ENCODE measurements at places on chromosomes 1 and 21.

GRCh38 chr1:168466092-168466713 lies 77.6 kb downstream of the XCL2 start:
- no peak for DNase-seq

DNA sequence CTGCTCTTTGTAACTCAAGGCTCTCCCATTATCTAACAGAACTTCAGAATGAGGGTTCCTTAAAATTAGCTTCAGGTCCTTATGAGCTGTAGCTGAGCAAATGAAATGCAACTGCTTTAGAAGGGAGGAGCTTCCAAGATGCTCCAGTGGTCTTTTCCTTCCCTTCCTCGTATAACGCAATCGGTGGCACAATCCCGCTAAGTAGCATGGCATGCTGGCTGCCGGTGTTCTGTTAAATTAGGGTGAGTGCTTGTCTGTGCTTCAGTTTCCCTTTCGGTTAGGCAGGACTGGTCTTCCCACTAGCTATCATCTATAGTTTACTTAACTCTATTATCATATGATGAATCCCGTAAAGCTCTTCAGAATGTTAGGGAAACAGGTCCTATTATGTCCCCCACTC lies 917 bp downstream of the KIAA0040 start:
- DNase-seq = peak; percentile 41

GRCh38 chr1:36707221-36707620 lies 224.5 kb upstream of the CSF3R start:
- DNase-seq = no peak

DNA sequence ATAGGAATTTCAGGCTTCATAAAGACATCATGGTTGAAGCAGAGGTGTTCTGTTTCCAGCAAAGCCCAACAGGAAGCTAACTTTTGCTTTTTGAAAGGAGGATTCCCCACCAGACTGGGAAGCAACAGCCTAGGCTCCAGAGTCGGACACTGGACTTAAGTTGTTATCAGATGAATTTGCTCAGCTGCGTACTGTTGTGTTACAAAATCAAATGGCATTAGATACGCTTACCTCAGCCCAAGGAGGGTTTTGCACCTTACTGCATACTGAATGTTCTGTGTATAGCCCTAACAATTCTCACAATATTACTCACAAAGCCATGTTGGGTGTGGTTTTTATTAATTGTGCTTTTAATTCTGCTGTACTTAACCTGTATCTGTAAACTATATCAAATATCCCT lies 547 bp upstream of the CHIA start:
- no peak for DNase-seq

DNA sequence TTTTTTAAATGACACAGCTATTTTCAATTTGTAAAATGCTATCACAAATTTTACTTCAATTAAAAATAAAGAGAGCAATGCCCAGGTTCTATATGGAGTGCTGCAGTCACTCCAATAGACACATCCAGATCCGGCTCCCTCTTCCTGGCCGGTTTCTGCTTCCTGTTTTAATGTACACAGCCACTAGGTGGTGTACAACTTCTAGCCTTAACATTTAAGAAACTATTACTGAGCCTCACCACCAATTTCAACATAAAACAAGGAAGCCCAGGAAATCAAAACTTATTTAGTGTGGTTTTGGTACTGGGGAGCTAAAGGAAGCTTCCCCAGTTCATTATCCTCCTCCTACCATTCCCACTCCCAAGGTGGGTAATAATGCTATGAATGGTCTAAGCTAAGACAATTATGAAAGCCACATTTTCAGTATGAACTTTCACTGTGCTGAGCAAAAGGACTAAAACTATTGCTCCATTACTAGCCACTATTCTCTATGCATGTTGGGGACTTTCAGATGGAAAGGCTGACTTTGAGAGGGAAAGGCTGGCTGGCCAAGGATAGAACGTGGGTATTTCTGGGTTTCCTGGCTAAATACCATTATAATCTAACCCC lies 25.5 kb upstream of the MTMR11 start:
- peak; percentile 59 for DNase-seq

All from naive B cell (primary cell).